ENCODE measurements at places on chromosomes 1 and 21. TPM values are rescaled to one million over a fixed set of nuclear protein-coding genes. Genes with fewer than 3 reads are reported as not detected.

C1QC gene
- total RNA-seq, result 8.4 TPM

PEX19 gene
- total RNA-seq, result 42.1 TPM

TNNT2 gene
- total RNA-seq, result not detected

MTARC1 gene
- total RNA-seq, result 11.3 TPM

CYP2J2 gene
- 0.36 TPM for total RNA-seq

BMP8B gene
- total RNA-seq, result 1.5 TPM

DAB1 gene
- 71.6 TPM for total RNA-seq

TFF2 gene
- total RNA-seq, result not detected

FCRL4 gene
- not detected for total RNA-seq

LMX1A gene
- 13.3 TPM for total RNA-seq

DMRTA2 gene
- not detected for total RNA-seq

FAM229A gene
- 3.2 TPM for total RNA-seq

IVL gene
- not detected for total RNA-seq

EXTL2 gene
- 38.5 TPM for total RNA-seq

ADIPOR1 gene
- 38.7 TPM for total RNA-seq

PCBP3 gene
- total RNA-seq, result 27.7 TPM

PRELP gene
- total RNA-seq, result 0.27 TPM

SPRR1B gene
- not detected for total RNA-seq

All from cerebellum (tissue), 4 donors.